ENCODE measurements at places on chromosomes 12 and 14. TPM values are rescaled to one million over a fixed set of nuclear protein-coding genes. Genes with fewer than 3 reads are reported as not detected.

TAS2R46 gene
- not detected for polyA plus RNA-seq

PAPOLA gene
- polyA plus RNA-seq, result 85.4 TPM

KSR2 gene
- 0.14 TPM for polyA plus RNA-seq

DNAJC22 gene
- 2.5 TPM for polyA plus RNA-seq

DNA sequence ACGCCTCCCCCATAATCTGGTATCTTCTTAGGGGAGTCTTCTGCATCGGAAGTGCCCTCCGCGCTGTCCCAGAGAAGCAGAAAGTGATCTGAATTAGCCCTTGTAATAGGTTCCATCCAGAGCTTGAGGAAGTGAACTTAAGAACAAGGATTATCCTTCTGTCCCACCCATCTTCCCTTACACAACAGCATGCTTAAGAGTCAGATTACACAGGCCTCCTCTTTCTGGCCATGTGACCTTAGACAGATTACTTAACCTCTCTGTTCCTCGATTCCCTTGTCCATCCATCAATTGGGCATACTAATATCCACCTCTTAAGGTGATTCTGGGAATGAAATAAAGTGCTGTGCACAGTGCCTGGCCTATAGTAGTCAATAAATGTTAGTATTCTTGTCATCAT, 11.4 kb downstream of the CABP1 start:
- DNase-seq, result no peak

GRCh38 chr12:89475203-89475990, 49.2 kb downstream of the GALNT4 start:
- DNase-seq, result no peak

DNA sequence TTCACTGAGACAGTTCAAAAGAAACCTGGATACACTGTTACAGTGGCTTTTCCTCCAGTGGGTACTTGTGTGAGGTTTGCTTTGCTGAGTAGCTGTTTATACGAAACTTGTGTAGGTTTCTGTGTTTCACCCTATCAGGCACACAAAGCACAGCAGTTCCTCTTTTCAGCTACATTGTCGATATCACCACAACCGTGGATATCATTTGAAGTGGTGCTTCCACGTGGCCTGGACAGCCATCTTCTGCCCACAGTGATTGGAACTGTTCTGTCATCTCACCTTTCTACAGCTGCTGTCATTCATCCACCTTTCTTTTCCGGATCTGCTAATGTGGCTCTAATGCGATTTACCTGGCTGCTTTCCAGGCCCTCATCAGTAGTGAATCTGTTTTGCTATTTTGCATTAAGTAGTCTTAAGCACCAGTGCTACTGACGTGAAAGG, 368.8 kb downstream of the SYT1 start:
- DNase-seq, result no peak

GRCh38 chr12:104634044-104634443, 177.3 kb downstream of the CHST11 start:
- DNase-seq, result no peak

DNA sequence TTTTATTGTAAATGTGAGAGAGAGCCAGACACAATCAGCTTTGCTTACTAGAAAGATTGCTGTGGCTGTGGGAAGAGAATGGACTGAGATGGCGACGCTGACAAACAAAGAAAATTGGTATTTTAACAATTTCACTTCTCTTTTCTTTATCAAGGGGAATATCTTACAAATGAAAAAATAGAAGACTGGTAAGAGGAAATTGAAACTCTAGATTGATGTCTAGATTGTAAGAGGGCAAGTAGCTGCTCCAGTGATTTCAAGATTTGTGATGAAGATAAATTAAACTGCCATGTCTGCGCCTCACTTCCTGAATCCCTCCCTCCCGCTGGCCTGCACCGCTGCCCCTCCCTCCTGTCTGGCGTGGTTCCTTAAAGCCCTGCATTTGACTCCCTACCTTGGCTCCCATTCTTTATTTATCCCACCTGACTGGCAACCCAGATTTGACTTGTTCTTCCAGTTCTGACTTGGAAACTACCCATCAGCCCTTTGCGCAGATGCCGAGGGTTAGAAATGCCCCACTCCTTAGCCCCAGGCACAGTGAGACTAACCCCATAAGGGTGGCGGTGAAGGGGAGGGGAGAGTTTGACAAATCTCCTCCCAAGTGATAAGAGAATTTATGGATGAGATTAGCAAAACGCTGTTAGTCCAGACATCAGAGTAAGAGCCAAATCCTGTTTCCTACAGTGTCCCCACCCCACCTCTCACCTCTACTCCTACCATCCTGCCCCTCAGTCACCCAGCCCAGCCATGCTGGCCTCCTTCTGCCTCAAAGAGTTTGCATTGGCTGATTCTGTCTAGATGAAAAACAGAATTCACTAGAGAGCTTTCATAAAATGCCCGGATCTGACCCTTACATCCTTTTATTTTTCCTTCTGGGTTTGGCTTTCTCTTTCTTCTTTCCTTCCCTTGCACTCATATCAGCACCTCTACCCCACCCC, 125.3 kb upstream of the ATF7IP start:
- DNase-seq, result no peak

DNA sequence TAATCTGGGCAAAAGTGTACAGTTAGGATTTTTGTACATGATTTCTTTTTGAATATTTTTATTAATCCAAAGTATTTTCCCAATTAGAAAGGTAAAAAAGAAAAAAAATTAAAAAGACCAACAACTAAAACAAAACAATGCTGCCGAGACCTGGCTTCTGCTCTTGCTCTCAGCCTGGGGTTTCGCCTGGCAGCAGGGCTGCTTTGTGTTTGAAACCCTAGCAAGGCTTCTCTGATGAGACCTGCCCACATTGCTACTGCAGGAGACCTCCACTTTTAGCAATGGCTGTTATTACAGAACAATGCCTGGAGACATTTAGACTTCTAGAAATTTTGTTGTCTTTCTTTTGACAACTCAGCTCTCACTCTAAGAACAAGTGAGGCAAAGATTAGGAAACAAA, 1153.0 kb upstream of the TMEM132C start:
- no peak for DNase-seq

DNA sequence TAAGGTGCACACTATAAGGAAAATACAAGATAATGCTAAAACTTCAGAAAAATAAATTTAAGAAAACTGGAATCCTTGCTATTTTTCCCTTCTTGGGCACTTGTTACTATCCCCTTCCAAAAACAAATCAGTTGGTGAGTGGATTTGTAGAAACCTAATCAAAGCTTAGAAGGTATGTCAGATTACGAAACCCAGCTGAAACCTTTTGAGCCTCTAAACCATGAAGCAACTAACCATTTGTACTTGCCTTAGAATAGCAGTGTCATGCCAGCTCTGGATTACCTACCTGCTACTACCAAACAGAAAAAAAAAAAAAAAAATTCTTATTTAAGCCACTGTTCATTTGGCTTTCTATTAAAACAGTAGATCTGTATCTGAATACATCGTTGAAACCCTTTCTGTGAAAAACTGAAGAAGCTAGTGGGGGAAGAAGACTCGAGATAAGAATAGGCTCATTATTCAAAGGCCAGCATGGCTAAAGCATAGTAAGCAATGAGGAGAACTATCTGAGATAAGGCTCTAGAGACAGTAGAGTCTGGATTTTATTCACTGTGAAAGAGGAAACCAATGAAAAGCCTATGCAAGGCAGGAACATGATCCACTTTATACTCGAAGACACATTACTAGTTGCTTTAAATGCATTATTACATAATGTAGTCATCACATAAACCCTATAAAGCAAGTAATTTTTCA, 30.2 kb downstream of the OSBPL8 start:
- DNase-seq, result no peak

GRCh38 chr14:36520601-36521525, 831 bp upstream of the NKX2-1 start:
- no peak for DNase-seq

- peak; percentile 54 for DNase-seq
Observed at GRCh38 chr12:105761075-105761474, 377.7 kb downstream of the NUAK1 start.

DNA sequence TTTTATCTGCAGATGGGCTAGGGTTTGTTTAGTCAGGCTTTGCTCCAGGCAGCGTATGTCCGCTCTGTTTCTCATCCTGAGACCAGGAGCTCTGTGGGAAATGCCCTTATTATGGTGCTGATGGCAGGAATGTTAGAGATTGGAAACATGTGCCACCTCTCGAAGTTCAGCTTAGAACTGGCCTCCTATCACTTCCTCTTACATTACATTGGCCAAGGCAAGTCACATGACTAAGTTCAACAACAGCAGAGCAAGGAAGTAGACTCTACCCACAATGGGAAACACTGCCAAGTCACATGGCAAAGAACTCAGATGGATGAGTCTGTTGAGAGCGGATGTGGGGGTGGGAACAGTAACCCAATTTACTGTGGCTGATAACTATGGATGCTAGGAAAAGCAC, 161.9 kb upstream of the WSCD2 start:
- DNase-seq, result no peak

DNA sequence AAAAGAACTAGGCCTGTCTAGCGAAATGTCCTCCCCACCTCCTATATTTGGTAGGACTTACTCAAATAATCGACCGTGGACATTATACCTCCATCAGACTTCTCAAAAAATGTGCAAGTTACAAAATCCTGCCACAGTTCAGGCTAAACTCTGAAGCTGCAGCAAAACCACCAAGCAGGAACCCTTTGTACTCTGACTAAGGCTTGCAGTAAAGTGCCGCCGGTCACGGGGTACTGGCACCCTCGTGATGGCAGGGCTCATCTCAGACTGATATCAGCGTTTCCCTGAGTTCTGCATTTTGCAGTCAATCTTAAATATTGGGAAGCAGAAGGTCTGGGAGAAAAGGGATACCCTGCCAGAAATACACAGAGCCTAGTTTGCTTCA, 17.1 kb downstream of the SLC11A2 start:
- peak; percentile 70 for DNase-seq

DNA sequence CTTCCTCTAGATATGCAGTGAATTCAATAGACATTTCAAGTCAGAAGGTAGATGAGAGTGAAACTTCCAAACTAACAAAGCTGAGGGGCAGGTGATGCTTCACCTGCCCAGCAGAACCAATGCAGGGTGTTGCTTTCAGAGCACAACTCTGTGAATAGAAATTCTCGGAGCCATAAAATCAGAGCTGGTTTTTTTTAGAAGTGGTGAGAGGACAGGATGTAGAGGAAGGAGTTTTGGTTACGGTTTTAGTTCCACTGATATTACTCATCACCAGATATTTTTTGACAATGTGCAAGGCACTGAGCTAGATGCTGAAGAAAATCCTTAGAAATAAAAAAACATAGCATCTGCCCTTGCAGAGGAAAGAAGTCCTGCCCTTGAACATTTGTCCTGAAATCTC, 62.2 kb downstream of the BMP4 start:
- DNase-seq, result no peak

- DNase-seq, result no peak
Observed at GRCh38 chr14:91315844-91316267, 71.4 kb upstream of the GPR68 start.

GRCh38 chr14:35607380-35607779, 73.4 kb downstream of the INSM2 start:
- DNase-seq, result no peak

DNA sequence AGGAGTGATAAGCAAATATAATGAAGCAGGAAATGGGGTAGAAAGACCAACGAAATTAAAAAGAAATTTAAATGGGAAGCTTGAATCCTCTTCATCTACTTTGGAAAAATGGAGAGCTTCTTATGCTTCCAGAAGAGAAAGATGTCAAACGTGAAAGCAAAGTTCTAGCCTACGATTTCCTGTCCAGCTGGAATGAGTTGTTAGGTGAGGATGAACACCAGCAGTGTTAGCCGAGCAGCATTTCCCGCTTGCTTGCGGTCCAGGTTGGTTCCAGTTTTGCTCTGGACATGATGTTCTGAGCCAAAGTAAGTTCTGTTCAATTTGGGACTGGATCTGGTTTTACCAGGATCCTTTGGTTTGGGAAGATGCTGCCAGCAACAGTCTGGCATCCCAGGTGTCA, 78.9 kb downstream of the DACT1 start:
- no peak for DNase-seq

DNA sequence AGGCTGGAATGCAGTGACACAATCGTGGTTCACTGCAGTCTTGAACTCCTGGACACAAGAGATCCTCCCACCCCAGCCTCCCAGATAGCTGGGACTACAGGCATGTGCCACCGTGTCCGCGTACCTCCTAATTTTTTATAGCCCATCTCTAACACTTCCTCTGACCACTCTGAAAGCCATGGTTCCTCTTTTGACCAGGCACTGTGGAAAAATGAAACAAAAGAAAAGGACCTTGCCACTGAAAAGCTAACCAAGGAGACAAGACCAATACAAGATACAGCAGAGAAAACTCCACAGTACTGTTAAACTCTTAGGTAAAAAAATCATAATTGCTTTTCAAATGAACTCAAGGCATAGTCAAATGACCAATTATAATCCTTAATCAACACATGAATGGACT, 233.3 kb downstream of the NEDD1 start:
- DNase-seq, result no peak

- DNase-seq, result peak; percentile 89
Observed at GRCh38 chr12:124861492-124861891, 2.2 kb downstream of the SCARB1 start.

- DNase-seq, result no peak
Observed at GRCh38 chr14:56797003-56797568, 13.2 kb downstream of the OTX2 start.

- DNase-seq, result no peak
Observed at GRCh38 chr12:96326628-96327227, 73.5 kb downstream of the CDK17 start.

- DNase-seq, result no peak
Observed at GRCh38 chr12:95863337-95863736, 4.6 kb downstream of the SNRPF start.
